Stimulated activated CD8-positive, alpha-beta memory T cell treated with anti-CD3 and anti-CD28 coated beads, Interleukin-4, amount 100 ng/mL, for 1 hour (primary cell): ENCODE measurements at places on chromosomes 16 and 17.

- DNase-seq, result no peak
Measured at GRCh38 chr17:82200743-82201497, 11.7 kb downstream of the CCDC57 start.

- no peak for DNase-seq
Measured at GRCh38 chr16:89094252-89094879, 714 bp downstream of the ACSF3 start.

DNA sequence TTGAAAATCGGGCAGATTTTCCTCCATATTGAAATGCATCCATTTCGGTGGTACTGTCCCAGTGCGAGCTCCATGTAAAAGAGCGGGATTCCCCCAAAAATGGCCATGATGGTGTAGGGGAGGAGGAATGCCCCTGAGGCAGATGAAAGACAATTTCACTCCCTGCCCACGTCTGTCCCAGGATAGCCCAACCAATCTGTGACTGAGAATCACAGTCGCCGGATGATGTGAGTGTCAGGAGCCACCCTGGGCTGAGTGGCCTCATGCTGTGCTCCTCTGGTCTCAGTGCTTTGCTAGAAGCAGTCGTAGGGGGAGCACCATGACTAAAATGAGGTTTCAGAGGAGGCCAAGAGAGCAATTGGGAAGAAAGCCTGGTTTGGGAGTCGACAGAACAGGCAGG, 16.7 kb downstream of the SLC6A4 start:
- DNase-seq, result no peak

DNA sequence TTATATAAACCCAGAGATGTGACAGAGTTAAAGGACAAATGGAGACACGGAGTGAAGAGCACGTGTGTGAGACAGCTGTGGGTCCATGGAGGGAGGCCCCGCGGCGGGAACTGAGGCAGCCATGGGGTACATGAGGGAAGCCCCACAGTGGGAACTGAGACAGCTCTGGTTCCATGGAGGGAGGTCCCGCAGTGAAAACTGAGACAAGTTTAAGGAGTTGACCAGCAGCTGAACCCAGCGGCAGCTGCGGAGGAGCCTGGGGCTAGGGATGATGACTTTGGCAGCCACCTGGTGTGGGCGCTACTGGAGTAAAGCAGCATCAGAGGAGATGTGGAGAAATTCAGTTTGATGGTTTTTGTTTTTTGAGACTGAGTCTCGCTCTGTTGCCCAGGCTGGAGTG, 185.1 kb downstream of the RPTOR start:
- DNase-seq, result no peak

DNA sequence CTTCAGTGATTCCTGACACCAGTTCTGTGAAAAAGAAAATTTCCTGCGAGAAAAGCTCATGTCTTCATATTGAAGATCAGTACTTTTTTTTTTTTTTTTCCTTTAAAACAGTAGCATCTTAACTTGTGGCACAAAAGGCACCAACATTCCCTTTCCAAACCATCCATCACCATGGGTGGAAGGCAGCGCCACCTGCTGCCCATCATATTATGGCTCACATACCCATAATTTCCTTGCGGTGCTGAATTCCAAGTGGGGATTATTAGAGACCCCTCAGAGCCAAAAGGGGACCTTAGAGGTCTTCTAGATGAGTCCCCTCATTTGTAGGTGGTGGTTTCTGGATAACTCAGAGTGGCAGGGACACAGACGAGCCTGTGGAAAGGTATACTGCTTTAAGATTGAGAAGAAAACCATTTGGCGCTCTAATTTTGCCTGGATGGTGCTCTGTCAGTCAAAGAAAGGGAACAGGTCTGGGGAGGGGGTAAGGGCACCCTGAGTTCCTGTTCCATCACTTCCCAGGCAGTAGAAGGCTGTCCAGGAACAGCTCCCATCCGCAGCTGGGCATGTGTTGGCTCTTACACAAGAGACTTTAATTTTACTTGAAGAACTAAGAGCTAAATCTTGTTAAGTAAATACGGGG, 7.9 kb upstream of the SOST start:
- DNase-seq, result peak; percentile 14
